ENCODE measurements at places on chromosomes 7 and 10. TPM values are rescaled to one million over a fixed set of nuclear protein-coding genes. Genes with fewer than 3 reads are reported as not detected.

Gene RAB19
- not detected for total RNA-seq

Gene MBL2
- not detected for total RNA-seq

Gene TDRD1
- not detected for total RNA-seq

Gene CYP26A1
- not detected for total RNA-seq

Gene HECW1
- 2.3 TPM for total RNA-seq
